ENCODE measurements at places on chromosomes 11 and 22.

DNA sequence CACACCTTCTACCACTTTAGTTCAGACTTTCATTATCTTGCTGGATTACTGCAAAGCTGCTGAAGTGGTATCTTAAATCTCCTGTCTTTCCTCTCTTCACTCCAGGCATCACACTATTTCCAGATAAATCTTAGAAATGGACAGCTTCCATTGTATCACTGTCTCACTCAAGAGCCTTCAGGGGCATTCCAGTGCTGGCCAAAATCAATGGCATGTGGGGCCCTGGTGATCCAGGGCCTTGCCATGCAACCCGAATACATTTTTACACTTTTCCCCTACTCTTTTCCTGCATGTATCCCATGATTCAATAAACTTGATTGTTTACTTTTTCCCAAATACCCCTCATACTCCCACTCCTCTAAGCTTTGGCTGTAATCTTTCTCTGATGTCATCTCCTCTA, 39.4 kb upstream of the DEUP1 start:
- DNase-seq, result no peak

DNA sequence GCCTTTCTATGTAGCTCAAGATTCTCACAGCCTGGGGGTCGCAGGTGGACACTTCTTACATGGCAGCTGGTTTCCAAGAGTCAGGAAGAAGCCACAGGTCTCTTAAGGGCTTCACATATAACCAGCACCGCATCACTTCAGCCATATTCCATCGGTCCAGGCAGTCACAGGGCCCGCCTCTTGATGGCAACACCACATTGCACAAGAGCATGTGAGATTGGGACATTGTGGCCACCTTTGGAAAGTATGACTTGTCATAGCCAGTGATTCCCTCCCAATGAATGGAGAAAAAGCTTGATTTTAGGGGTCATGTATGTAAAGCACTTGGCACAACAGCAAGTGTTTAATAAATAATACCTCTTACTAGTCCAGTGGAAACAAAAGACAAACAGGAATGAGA, 98.3 kb downstream of the NCAM1 start:
- no peak for DNase-seq

DNA sequence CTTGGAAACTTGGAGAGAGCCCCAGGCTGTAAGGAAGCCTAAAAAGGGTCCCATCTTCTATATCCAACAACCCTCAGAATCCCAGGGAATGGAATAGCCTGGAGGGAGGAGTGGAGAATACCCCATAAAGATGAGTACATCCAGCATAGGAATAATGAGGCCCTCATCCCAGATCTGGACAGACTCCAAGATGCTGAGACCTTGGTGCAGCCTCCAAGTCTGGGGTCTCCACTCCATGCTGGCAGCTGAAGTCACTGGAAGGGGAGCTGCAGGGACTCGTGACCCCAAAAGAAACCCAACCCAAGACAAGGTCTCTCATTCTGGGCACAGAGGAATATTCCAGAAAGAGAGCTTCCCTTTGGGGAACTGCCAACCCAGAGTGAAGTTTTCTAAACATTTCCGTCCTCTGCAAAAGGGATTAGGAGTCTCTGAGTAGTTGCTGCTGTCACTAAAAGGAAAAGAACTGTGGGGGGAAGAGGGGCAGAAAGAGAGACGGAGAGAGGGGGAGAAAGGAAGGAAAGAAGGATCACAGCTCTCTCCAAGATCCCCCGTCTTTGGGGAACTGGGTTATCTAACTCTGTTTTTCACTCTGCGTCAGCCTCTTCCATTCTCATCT, 589 bp downstream of the SCGB1A1 start:
- DNase-seq, result no peak

GRCh38 chr11:125348141-125348651, 147.9 kb downstream of the FEZ1 start:
- DNase-seq, result no peak

GRCh38 chr22:32558681-32559355, 84.2 kb downstream of the FBXO7 start:
- no peak for DNase-seq

DNA sequence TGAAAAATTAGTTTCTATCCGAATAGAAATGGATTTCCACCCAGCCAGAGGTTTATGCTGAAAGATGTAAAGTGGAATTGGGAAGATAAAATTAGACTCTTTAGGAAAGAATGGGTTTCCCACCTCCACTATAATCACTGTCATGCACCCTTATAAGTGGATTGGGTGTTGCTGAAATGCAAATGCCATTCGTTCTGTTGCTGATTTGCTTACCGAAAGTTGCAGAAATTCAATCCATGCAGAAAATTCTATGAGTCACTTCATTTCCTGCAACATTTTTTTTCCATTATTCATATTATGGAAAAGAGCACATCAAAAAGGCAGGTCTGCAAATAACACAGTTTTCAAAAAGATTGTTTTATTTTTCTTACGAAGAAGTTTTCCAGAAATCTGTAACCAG, 65.6 kb downstream of the LDLRAD3 start:
- no peak for DNase-seq

GRCh38 chr11:57001674-57002401, 13.1 kb downstream of the OR5AK2 start:
- DNase-seq, result no peak

DNA sequence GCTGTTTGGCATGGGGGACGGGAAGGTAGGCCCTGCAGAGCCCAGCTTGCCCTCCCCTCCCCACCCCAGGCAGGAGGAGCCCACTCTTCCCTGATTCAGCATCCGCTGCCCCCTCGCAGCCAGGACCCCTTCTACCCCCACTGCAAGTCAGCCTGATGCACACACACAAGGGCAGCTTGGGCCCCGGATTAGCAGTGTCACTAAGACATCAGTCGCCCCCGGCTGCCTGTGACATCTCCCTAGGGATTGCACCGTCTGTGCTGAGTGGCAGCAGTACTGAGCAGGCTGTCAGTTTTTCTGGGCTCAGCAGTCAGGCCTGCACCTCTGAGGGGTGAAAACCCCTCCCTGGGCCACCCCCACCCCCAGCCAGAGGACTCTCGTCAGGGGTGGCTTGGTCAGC, 30.4 kb upstream of the SYT7 start:
- DNase-seq, result no peak

DNA sequence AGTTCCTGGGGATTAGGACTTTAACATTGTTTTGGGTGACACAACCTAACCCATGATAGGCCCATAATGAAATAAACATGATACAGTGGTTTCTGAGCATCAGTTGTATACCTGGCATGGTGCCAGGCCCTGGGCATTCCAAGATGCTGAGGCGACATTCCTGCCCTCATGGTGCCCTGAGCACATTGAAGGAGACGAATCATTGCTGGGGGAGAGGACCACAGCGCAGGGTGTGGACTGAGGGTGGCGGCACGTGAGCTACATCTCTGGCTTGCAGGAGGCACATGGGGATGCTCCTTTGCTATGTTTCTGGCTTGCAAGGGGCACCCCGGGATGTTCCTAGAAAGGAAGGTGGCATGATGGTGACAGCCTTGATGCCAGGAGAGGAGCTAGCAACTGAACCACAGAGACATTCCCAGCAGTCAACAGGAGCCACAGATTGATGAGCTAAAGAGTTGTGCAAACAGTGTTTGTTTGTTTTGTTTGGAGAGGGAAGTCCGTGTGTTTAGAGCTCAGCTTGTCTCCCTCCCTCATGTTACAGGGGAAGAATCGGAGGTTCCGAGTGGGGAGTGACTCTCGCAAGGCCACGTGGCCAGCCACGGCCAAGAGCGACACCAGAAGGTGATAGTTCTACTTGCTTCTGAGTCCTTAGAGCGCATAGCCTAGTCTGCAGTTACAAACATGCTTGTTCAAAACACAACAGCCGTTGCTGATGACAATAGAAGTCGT, 106.4 kb downstream of the MIAT start:
- DNase-seq, result no peak

- DNase-seq, result no peak
These were observed 42.1 kb downstream of the CLMP start for GRCh38 chr11:123152951-123153350.

- no peak for DNase-seq
These were observed 3.0 kb downstream of the PKP3 start for GRCh38 chr11:396948-397548.

DNA sequence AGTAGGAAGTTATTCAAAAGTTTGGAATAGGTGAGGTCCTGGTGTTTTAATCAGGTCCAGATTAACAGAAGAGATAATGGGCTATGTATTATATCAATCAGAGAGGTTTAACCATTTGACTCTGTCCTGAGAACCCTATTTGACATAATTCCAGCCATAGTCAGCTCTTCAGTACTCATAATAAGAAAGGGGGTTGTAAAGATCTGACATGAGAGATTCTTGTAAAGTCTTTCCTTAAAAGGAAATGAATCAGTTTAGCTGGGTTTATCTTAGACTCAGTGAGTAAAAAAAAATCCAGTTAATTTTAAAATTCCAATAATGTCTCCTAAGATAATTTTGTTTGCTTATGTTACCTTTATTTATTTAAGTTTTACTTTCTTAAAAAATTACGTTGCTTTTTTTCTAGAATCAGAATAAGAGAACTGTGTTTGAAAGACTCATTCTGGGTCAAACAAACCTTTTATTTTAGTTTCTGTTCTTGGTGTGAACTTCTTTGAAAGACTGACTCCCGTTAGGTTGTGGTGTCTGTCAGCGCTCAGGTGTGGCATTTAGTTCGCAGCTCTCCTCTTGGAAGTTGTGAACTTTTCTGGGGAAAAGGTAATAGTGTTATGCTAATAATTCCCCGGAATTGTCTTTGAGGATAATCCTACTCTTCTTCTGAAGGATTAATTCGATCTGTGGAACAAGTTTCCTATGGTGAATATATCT, 20.5 kb downstream of the NUCB2 start:
- DNase-seq, result no peak

DNA sequence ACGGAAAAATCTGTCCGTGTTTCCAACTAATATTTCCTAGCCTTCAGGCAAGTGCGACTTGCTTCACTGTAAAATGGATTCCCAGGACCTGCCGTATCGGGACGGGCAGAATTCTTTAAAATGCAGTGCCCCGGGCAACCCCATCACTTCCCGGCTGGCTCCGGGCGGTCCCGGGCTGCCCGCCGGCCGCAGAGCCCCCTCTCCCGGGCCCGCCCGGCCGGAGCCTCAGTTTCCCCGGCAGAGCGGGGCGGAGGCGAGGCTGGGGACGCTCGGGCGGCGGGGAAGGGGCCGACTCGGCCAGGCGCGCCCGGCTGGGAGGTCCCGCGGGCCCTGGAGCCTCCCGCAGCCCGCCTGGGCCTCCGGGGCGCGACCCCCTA, 84.2 kb upstream of the WNT7B start:
- DNase-seq, result no peak

DNA sequence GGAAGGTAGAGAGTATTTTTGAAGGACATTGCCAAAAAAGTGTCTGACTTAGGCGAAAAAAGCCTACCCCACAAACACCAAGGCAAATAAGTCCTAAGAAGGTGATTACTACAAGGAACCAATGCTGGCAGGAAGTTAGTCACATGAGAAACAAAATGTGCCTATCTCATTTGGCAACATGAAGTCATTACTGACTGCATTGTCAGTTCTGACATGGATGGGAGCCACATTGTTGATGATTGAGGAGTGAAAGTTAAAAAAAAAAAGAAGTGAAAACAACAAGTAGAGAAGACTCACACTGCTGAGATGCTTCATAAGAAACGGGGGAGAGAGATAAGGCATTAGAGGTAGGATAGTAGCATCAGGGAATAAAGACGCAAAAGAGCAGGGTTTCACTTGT, 141.5 kb upstream of the FAT3 start:
- DNase-seq, result no peak

GRCh38 chr11:12177739-12178338, 67.4 kb downstream of the MICAL2 start:
- no peak for DNase-seq

- DNase-seq, result no peak
These were observed 54.1 kb downstream of the MCAM start for GRCh38 chr11:119262668-119263351.

- DNase-seq, result no peak
These were observed 6.1 kb upstream of the CHST1 start for GRCh38 chr11:45671246-45672171.

- DNase-seq, result no peak
These were observed 43.4 kb downstream of the APOL5 start for GRCh38 chr22:35761037-35761436.

DNA sequence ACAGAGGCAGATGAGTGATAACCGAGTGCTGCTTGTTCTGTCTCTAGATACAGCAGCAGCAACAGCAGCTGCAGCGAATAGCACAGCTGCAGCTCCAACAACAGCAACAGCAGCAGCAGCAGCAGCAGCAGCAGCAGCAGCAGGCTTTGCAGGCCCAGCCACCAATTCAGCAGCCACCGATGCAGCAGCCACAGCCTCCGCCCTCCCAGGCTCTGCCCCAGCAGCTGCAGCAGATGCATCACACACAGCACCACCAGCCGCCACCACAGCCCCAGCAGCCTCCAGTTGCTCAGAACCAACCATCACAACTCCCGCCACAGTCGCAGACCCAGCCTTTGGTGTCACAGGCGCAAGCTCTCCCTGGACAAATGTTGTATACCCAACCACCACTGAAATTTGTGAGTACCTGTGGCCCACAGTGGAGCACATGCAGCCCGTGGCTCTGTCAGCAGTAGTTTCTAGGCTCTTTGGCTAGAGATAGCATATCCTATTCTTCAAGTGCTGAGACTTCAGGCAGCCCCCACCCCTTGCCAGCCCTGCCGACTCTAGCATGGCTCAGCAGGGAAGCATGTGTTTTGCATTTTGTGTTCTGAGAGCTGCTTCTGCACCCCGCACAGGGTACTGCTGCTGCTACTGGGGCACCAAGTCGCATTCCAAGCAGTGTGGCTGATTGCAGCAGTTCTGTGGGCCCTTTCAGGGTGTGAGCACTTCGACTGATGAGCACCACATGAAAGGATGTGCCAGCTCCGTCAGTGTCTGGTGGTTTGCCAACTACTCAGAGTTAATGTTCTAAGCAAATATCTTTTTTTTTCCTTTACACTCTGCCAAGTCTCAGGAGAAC, 59.2 kb downstream of the MED15 start:
- DNase-seq, result no peak

DNA sequence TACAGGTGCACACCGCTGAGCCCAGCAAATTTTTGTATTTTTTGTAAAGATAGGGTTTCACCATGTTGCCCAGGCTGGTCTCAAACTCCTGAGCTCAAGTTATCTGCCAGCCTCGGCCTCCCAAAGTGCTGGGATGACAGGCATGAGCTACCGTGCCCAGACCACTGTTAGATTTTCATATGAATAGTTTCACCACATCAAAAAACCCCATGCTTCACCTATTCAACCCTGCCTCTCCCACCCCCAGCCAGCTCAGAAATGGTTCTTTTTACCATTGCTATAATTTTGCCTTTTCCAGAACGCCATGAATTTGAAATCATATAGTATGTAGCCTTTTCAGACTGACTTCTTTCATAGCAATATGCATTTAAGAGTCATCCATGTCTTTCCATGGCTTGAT, 37.9 kb downstream of the CDPF1 start:
- DNase-seq, result no peak

- no peak for DNase-seq
These were observed 44.7 kb upstream of the SEPTIN5 start for GRCh38 chr22:19669570-19669969.

Data from NCI-H2107 (cell line).